ENCODE measurements at places on chromosomes 5 and 9.
A peak's percentile ranks its signal among the peaks of the same experiment; 100 is the strongest.

GRCh38 chr5:69231851-69232250 is 2.8 kb upstream of the CDK7 start:
- no peak for DNase-seq

DNA sequence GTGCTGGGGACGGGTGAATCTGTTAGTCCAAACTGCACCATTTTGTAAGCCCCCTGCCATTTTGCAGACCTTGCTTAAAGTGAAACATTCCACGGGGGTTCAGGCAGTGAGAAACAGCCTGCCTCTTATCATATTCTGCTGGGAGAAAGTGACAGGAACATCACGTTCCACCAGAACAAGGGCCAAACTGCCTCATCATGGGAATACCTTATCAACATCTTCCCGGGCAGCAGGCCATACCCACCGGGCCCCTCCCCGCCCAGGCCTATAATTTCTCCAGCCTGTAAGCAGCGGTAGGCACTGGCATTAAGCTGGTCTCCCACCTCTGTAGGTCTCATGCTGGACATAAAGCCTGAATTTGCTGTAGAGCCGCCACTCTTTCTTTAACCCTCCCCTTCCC is 1.5 kb upstream of the CFAP77 start:
- no peak for DNase-seq

- no peak for DNase-seq
Measured at GRCh38 chr9:68905129-68905528, 108.8 kb downstream of the PRKACG start.

DNA sequence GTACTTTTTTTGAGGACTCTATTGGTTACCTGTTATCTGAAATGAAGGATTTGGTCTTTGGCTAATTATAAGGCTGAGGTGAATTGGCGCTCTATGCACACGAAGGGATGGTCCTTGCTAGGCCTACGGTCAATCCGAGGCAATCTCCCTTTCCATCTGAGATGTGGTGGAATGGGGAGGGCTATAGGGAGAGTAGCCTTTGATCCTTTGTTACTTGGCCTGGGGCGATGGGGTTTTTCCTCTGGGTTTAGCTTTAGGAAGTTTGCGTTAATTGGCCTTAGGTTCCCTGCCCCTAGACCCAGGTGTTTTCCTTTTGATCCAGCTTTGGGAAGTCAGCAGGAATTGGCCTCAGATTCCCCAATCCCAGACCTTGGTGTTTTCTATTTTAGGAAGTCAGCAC is 102.1 kb upstream of the C9orf72 start:
- no peak for DNase-seq

DNA sequence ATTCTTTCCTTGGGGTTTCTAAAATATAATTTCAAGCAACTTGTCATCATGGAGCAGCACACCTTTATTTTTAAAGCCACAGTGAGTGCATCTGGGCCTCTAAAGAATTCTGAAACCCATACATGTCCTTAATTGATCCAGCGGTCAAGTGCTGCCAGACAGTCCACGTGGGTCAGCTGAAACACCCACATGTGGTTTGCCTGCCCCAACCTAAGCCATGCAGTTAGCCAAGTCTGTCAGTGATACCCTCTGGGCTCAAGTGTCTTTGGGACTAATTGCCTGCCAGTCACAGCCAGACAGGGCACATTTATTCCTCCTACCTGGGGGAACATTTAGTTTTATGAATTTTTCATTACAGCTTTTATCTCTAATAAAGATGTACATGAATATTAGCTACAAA is 291.4 kb upstream of the SLC30A5 start:
- no peak for DNase-seq

DNA sequence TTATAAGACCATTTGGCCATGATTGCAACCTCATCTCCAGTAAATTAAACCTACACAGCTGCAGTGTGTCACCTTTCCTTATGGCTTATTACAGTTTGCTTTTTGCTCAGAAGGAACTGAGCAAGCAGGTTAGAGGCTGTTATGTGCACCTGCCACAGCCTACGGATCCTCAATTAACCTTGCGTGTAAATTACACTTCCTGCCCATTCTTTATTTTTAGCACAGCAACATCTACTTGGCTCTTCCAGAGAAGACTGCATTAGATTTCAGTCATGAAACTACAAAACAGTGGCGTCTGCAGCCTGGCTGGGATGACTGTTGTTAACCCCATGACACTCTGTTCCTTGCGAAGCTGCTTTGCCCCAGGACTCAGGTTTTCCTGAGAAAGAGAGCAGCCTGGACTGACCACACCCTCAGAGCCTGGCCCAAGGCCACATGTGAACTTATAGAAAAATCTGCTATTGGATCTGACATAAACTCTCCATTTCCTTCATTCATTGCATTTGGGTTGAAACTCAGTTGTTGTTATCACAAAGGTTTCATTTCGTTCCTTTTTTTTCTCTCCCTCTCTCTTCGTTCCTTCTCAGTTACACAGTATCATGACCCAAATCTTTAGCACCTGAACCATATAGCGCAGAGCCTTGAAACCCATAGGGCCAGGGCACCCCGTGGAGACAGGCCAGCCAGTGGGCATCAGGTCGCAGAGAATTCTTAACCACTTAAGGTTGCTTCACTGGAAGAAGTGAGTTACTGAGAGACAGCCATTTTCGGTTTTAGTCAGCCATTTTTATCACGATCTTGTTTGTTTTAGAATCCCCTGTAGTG is 138.6 kb downstream of the PALM2AKAP2 start:
- DNase-seq: peak; percentile 79

DNA sequence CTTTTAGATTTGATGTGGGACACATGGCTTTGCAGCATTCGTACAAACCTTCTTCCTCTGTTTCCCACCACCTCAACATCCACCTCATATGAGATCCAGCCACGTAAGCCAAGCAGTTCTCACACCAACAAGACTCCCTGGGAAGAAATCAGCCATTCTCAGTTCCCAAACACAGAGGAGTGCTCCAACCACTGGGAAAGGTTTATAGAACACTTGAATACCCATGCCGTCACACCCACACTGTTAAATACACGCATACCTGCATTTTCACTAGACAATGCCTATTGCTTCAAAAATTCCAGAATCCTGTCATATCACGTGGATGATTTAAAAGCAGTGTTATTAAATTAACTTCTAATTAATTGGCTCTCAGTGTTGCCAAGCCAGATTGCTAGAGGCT is 347.3 kb downstream of the ENC1 start:
- no peak for DNase-seq

DNA sequence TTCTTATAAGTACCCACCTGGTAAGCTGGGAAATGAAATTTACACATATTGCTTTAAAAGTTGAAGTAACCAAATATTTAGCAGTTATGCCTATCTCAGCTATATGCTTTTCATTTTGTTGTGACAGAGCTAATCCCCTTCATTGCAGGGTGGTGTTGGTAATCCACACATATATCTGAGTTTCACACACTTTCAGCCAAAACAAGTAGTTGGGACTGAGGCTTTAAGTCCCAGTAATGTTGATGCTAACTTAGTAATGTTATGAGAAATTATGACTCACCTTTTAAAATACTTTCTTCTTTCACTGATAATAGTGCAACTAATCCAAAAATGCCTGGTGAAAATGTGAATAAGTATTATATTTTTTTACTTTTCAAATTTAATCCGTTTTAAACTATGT is 19.2 kb upstream of the RICTOR start:
- DNase-seq: no peak

GRCh38 chr5:139649082-139649991 is 1.2 kb downstream of the CXXC5 start:
- no peak for DNase-seq
